Psoas muscle (tissue), 8 donors: ENCODE measurements at places on chromosomes 2 and 18.

DNA sequence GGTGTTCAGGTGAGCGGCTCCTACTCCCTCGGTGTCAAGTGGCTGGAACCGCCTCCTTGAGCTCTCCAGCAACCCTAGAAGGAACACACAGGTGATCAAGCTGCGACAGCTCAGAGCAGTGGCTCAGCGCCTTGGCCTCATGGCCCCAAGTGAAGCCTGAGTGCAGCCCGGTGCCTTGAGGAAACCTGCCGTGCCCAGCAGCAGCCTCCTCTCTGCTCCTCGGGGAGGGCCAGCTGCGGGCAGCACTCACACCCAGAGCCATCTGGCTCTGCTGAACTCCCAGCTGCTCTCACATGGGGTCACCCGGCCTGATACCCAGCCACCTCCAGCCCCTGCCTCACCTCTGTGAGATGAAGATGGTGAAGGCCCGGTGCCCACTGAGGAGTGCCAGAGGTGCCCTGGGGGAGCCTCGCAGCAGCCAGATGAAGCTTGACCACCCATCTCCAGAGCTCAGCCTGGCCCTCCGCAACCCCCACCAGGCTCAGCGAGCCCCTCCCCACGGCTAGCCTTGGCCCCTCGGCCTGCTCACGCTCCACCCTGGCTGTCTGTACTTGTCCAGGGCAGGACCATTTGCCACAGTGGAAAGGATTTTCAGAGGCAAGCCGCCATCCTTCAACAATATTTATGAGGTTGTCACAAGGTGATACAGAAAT lies 70.6 kb upstream of the RAB6C start:
- no peak for DNase-seq

DNA sequence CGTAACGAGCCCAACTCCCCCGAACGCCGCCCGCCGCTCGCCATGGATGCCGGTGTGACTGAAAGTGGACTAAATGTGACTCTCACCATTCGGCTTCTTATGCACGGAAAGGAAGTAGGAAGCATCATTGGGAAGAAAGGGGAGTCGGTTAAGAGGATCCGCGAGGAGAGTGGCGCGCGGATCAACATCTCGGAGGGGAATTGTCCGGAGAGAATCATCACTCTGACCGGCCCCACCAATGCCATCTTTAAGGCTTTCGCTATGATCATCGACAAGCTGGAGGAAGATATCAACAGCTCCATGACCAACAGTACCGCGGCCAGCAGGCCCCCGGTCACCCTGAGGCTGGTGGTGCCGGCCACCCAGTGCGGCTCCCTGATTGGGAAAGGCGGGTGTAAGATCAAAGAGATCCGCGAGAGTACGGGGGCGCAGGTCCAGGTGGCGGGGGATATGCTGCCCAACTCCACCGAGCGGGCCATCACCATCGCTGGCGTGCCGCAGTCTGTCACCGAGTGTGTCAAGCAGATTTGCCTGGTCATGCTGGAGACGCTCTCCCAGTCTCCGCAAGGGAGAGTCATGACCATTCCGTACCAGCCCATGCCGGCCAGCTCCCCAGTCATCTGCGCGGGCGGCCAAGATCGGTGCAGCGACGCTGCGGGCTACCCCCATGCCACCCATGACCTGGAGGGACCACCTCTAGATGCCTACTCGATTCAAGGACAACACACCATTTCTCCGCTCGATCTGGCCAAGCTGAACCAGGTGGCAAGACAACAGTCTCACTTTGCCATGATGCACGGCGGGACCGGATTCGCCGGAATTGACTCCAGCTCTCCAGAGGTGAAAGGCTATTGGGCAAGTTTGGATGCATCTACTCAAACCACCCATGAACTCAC lies 673 bp downstream of the PCBP1 start:
- peak; percentile 63 for DNase-seq

GRCh38 chr2:158002079-158002478 lies 99.6 kb upstream of the UPP2 start:
- no peak for DNase-seq

DNA sequence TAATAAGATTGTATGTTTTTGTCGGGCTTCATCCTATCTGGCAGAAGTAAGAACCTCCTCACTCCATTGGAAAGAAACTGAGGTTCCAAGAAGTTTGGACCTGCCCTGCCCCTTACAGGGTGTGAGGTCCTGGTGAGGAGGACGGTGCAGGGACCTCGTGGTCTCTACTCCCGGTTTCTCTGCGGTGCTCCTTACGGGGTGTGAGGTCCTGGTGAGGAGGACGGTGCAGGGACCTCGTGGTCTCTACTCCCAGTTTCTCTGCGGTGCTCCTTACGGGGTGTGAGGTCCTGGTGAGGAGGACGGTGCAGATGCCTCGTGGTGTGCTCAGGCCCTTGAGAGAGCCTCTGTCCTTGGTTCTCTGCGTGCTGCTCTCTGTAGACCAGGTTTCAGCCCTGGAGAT lies 5.2 kb downstream of the CTDP1 start:
- no peak for DNase-seq

DNA sequence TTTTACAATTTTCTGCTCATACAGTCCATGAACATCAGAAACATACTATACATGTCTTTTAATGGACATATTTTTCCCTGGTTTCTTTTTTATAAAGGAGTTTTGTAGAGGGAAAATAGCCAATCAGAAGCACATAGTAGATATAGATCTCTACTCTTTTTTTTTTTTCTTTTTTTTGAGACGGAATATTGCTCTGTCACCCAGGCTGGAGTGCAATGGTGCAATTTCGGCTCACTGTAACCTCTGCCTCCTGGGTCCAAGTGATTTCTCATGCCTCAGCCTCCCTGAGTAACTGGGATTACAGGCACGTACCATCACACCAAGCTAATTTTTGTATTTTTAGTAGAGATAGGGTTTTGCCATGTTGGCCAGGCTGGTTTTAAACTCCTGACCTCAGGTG lies 83.2 kb upstream of the MGAT5 start:
- no peak for DNase-seq

GRCh38 chr2:127218812-127219170 lies 1.3 kb downstream of the CYP27C1 start:
- no peak for DNase-seq

DNA sequence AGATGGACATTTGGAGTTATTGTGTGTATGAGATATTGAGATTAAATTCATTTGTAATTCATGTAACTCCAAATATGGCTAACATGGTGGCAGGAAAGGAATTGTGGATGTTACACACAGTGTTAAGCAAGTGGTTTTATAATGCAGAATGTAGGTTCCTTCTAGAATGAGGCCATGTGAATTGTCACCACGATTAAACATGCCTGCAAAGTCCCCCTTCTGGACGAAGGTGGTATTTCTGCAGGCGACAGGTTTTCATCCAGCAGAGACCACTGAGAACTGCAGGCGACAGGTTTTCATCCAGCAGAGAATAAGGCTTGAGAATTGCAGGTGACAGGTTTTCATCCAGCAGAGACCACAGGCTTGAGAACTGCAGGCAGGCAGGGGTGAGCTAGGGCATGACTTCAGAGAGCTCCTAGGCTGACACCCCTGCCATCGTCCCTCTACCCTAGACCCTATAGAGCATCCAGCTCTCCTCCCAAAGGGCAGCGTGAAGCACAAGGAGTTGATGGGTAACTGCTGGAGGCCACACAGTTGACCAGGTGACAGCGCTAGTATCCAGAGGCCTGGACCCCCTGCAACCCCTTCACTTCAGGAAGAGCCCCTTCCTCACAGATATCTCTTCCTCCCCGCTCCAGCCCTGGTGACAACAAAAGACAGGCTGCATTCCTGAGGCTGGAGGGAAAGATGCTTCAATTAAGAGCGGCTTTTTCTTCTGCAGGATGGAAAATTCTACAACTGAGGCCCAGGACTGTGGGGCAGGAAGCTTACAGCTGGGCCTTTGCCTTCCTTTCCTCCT lies 175.8 kb downstream of the LOXHD1 start:
- no peak for DNase-seq

GRCh38 chr2:61575447-61575859 lies 37.3 kb upstream of the XPO1 start:
- no peak for DNase-seq

GRCh38 chr2:184599054-184599871 lies 934 bp downstream of the ZNF804A start:
- no peak for DNase-seq

DNA sequence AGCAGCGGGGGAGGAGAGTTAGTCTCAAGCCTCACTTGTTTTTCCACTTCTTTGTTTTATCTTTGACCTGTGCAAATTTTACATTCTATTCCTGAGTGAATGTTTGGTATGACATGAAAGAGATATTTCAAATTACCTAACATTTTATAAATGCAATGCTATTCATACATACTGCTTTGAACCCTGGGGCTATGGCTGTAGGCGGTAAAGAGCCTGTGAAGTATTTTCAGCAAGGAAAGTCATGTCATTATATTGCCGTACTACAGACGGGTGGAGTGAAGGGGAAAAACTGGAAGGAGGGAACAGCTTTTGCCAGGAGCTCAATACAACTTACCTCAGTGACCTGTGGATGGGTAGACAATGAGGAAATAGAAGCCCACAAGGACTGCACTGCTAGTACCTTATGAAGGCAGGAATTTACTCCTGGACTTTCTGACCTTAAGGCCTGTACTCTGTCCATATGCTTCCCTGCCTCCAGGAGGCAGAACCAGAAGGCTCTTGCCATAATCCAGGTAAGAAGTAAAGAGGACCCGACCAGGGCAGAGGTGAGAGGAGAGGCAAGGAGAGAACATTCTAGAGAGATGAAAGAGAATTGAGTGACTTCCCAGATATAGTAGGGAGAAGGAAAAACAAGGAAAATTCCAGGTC lies 28.4 kb upstream of the TET3 start:
- DNase-seq = no peak

- DNase-seq = no peak
Measured at GRCh38 chr18:62325806-62326645, 916 bp downstream of the TNFRSF11A start.
